ENCODE measurements at places on chromosomes 5 and 9.

GRCh38 chr5:45795458-45795857, 99.3 kb upstream of the HCN1 start:
- DNase-seq, result no peak

DNA sequence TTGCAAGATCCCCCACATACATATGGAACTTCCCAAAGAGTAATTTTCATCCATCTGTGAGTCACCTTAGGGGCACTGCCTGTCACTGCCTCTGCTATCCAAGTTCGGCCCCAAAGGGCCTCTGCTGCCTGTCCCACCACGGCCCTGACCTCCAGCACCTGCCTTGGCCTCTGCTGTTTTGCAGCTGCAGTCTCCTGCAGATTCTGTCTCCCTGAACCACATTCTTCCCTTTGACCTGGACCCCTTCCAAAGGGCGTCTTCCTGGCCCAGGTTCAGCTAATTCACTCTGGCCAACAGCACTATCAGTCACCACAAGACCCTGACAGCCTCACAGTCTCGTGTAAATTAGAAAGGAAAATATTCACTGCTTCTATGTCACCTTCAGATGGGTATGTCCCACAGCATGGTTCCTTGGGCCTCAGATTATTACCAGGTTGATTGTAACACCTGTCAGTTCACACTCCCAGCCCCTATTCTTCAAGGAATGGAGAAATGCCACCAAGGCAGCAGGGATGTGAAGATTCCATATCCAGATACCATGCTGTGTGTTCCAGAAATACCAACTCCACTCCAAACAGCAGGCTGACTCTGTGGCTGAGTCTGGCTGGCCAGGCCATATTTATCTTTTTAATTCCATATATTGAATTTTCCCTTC, 479.3 kb downstream of the ARHGEF28 start:
- no peak for DNase-seq

- no peak for DNase-seq
Measured at GRCh38 chr9:90099262-90099963, 494.6 kb downstream of the GADD45G start.

GRCh38 chr9:15295761-15296405, 11.1 kb downstream of the TTC39B start:
- no peak for DNase-seq

DNA sequence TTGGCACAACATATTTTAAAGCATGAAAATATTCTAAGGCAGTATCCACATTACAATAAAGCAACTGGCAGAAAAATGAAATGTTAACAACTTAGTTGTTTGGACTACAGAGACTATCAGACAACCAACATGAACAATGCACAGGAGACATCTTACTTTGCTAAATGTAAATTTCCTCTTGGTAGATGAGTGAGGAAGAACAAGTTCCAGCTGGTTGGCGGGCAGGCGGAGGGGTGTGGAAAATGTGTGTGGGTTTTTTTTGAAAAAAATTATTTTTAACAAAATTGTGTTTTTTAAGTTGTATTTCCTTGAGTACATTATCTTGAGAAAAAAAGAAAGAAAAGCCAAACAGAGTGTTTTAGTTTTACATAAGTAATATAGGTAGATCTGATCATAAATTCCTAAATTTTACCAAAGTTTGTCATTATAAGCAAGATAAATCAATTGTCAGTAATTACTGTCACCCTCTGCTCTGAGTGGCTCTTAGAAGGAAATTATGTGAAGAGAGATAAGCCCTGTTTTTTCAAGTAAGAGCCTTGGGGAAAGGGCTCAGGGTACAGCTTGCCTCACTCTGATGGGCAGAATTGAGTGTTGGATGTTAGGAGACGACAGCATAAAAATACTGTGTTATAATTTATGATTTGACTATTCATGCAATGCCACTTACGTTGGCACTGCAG, 42.5 kb downstream of the TMEM167A start:
- DNase-seq, result no peak

DNA sequence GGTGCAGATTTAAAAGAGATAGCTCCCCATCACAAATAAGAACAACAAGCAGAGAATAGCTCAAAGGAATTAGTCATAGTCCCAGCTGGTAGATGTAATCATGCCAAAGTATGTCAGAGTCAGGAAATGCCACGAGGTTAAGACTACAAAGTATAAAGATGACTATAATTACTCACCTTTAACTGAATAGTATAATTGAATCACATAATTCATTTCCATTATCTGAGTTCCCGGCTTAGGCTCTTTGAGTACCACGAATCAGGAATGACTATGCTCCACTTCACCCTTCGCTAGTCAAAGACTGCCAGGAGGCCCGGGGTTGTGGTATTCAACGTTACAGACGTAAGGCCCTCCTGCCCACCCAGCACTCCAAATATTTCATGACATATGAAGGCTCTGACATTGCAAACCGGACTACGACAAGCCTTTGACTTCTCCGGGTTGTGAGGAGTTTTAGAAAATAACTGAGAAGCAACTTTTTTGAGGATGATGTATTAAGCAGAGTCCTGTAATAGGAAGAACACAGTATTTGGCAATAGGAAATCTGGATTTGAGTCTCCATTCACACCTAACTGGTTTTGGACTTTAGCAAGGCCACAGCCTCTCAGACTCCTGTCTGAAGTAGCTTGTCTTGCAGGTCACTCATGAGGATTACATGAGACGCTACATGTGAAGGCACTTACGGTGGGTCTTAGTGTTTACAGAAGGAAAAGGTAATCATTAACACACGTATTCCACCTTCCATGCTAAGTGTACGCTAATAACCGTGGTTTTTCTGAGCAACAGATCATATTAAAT, 64.6 kb downstream of the ENC1 start:
- no peak for DNase-seq

- no peak for DNase-seq
Measured at GRCh38 chr9:98175762-98176161, 16.7 kb downstream of the CORO2A start.

- DNase-seq, result peak; percentile 94
Measured at GRCh38 chr9:37485389-37486255, at the start of gene POLR1E. Gene POLR1E, plus strand, starts transcription at chr9:37485948. Its CDS starts 100 bp downstream, at chr9:37486048.

DNA sequence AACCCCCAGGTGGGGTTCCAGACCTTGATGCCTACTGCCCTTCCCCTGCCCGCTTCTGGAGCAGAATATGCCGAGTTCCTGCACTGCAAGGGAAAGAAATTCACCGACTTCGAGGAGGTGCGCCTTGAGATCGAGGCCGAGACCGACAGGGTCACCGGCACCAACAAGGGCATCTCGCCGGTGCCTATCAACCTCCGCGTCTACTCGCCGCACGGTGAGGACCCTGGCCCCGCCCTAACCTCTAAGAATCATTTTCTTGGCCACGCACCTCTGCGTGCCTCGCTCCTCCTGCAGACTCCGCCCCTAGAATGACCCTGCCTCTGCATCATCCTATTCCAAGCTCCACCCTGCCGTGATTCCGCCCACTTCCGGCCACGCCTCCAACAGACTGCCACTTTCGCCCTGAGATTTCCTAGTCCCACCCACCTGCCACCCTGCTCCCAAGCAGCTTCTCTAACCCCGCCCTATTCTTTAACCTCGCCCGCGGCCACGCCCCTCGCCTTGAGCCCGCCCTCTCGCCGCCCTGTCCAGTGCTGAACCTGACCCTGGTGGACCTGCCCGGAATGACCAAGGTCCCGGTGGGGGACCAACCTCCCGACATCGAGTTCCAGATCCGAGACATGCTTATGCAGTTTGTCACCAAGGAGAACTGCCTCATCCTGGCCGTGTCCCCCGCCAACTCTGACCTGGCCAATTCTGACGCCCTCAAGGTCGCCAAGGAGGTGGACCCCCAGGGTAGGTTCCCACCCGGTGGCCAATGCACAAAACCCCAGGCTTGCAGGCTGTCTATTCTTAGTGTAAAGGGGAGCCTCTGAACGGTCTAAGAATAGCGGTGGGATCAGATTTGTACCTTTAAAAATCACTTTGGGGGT, 15.6 kb downstream of the DNM1 start:
- DNase-seq, result peak; percentile 85

DNA sequence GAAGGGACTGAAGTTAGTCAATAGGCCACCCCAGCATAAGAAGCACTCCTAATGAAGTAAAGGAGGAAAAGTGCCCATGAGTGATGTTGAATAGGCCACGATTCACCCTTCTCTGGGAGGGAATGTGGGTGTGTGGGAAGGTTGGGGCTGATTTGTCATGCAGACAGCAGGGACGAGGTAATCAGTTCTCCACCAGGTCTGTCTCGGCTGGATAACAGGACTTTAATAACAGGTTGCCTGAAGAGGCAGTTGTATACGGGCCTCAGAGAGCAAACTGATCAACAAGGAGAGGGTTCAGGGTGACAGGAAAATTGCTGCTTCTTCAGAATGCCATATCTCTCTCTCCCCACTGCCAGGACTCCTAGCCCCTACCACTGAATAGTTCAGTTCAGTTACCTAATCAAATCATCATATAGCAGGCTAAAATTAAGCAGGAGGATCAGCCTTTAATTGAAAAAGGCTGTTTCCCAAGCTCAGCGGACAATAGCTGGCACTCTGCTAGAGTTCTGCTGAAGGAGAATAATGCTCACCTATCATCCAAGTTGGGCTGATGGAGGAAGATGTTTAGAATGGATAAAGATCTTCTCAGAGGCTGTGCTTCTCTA, 43.6 kb upstream of the SMIM32 start:
- no peak for DNase-seq

DNA sequence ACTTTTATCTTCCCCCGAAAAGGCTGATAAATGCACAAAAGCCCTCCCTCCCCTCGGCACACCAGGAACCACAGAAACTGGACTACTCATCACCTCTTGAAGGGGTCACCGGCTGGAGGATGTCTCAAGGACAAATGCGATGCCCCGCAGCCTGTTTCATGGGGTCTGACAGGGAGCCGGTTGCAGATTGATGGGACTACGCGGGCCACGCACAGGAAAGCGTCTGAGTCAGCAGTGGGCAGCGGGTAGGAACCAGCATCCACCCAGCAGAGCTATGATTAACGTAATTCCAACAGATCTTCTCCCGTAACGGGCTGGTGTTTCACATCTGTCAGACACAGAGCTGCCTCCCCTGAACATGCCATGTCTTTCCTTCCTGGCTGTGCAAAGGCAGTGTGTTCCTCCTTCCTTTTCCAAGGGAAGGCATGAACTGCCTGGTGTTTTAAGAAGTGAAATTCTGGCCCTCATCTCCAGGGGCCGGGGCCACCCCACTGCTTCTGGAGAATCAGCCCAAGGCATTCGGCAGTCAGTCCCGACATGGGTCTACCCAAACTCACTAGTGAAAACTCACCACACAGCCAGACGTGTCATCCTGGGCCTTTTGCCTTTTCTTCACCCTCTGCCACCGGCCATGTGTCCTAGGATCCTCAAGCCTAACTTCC, 144.4 kb upstream of the PHYKPL start:
- DNase-seq, result no peak

GRCh38 chr5:84385705-84386104, 1.0 kb upstream of the EDIL3 start:
- DNase-seq, result no peak

DNA sequence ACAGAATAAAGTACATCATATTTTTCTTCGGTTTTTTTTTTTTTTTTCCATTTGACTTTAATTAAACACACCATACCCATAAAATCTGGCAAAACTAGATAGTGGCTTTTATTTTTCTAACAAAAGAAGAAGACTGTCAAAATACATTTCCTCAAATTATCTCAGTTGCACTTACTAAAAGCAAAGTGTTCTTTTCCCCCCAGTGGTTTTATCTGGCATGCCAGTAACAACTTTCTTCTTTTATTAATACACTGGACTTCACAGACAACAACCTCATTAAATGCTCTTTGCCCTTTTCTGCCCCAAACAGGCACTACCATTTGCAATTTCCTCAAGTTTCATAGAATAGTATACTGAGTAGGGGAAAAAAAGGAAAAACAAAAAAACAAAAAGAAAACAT, 1792.3 kb downstream of the EFNA5 start:
- DNase-seq, result no peak

- DNase-seq, result peak; percentile 72
Measured at GRCh38 chr9:114156657-114157421, 1.5 kb downstream of the COL27A1 start.

DNA sequence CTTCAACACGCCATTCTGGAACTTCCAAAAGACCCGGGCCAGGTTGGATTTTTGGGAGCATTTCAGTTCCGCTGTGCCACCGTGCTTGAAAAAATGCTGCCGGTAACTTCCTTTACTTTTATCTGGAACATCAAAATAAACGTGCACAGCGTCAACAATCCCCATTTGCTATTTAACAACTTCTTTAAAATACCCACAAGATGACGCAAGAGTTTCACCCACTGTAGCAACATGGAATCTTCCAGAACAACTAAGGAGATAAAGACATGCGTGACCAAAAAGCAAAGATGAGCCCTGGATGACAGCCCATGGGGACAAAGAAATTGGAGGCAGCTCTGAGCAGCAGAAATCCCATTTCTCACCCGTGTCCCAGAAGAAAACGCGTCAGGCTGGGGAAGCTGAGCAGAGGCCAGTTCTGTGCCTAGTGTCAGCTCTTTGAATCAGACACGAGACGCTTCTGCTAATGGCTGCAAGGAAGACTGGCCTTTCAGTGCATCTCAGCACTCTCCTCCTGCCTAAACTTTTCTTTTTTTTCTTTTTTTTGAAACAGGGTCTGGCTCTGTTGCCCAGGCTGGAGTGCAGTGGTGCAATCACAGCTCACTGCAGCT, 61.3 kb downstream of the SECISBP2 start:
- no peak for DNase-seq

GRCh38 chr5:88502179-88503040, 233.8 kb upstream of the TMEM161B start:
- DNase-seq, result no peak

GRCh38 chr5:166860426-166860825, 1431.0 kb upstream of the WWC1 start:
- no peak for DNase-seq

DNA sequence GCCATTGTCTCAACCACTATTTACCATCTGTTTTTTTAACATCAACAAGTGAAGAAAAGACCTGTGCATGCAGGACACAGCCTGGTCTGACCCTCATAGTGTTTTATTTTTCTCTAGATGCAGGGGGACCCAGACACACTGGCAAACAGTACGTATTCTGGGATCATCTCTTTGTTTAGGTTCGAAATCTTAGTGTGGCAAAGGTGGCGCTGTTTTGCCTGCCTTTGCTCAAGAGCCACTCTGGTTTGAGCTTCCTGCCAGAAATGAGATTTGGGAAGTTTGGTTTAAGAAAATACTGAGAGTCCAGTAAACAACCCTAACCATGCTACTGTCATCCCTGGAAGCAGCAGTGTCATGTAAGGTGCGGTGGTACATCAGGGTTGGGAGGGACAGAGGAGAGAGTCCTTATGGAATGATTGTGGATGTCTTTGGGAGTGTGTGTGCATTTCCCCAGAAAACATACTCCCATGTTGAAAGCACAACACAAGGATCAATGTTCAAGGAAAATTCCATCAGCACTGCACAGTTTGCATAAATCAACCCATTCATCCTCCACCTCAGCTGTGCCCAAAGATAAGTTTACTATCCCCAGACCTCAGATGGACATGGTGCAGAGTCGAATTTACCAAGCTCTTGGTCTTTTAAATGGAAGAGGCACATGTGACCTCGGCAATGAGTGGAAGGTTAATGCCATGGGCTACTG, 34.0 kb upstream of the FLT4 start:
- DNase-seq, result no peak

DNA sequence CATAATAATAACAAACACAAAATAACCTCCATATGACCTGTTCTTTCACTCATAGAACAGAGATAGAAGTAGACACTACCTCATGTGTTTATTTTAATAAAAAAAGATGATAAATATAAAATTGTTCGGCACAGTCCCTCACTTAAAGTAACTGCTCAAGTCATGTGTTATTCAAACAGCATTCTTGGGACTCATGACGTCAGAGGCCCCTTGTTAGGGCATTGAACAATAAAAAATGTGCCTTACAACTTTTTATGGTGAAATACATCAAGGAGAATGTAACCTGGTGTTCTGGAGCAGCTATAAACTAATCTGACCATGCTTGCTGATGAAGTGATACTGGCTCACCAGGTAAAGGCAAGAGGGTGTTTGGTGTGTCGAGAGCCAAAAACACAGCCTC, 12.2 kb upstream of the NDFIP1 start:
- no peak for DNase-seq
